ENCODE measurements at places on chromosomes 1 and 21.

GRCh38 chr1:115545791-115546733 is 95.7 kb upstream of the VANGL1 start:
- peak; percentile 94 for DNase-seq

DNA sequence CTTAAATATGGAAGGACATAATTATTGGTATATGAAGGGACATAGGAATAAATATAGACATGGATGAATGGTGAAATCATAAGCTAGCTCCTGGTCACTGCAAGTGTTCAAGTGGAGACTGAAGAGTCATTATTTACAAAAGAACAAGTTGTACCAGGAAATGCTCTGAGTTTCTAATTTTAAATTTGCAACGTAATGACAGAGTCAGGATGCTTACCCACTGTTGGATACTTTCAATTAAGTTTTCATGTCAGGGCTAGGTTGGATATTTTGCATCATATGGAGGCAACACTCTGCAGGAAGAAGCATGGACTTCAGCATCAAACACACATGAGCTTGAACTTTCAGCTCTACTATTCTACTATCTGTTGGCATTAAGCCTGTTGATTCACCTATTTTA is 499.6 kb upstream of the C1orf87 start:
- DNase-seq: no peak

DNA sequence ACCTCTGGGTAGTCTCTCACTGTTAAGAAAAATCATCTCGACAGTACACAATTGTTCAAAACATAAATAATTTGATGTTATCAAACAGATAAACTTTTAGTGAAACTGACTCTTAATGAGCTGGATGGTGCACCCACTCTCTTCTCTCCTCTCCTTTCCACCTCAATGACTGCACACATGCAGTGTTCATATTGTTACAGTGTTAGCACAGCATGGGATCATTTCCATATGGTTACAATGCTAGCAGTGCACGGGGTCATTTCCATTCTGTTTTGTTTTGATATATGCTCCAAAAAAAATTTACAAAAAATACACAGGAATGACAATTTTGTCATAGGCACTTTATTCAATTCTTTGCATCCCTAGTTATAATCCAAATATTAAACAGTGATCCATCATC is 26.4 kb upstream of the RNF187 start:
- no peak for DNase-seq

GRCh38 chr21:32413015-32413504 is 554 bp downstream of the EVA1C start:
- no peak for DNase-seq

GRCh38 chr1:21066356-21067012 is 110.2 kb downstream of the EIF4G3 start:
- DNase-seq: no peak

DNA sequence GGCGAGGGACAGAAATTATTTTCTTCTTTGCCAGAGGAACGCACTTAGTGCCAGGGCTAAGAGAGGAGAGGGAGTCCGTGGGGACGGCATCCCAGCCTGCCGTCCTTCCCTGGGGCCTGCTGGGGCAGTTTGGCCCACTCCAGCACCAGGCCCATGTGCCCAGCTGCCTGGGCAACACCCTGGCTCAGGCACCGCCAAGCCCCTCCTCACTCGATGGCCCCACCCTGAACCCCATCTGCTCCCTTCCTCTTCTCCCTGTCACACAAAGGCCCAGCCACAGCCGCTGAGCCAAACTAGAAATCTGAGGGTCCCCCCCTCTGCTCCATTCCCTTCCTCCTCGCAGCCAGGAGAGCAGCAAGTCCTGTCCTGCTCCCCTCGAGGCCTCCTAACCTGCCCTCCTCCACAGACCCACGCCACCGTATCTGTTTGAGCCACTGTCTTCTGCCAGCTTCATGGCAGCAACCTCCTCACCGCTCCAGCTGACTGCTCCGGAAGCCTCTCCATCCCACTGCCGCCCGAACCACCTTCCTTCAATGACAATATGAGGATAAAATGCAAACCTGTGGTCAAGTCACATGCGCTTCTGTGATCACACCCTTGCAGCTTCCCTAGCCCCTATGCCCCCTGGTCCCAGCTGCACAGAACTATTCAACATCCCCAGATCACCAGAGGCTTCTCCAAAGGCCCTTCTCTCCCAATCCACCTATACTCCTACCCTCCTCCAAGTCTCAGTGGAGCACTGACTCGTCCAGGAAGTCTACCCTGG is 8.4 kb upstream of the TNNI1 start:
- DNase-seq: no peak

- no peak for DNase-seq
Measured at GRCh38 chr21:40254540-40255465, 387.6 kb downstream of the PCP4 start.

GRCh38 chr1:159935719-159936272 is 9.6 kb downstream of the IGSF9 start:
- peak; percentile 21 for DNase-seq

DNA sequence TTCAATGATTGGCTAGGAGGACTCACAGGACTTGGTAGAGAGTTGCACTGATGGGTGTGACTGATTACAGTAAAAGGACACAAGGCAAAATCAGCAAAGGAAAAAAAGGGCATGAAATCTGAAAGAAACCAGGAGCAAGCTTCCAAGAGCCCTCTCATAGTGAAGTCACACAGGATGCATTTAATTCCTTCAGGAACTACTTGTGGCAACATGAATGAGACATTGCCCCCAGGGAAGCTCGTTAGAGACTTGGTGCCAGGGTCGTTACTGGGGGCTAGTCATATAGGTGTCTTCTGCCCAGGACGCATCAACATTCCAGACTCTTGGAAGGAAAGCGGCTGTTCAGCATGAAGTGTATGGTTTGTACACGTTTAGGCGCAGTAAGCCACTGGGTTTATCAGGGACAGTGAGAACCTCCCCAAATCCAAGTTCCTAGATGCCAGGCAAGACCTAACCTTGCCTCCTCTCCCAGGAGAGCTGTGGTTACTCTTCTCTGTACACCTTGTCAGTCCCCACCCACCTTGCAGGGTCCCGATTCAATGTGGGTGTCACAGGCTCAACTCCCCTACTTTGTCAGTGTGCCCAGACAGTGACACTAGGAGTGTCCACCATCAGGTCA is 26.0 kb upstream of the C2CD2 start:
- DNase-seq: no peak

DNA sequence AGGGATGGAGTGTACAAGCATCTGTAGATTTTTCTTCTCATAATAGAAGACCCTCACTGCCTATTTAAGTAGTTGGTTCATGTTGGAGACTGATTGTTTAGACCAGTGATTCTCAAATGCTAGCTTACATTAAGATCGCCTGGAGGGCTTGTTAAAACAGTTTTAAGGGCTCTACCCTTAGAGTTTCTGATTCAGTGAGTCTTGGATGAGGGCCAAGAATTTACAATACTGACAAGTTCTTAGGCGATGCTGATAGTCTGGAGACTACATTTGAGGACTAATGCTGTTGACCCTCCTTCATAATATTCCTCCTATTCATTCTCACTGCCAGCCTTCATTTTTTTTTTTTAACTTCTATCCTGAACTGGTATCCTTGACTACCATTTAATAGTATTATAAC is 15.2 kb upstream of the AGO3 start:
- no peak for DNase-seq

- peak; percentile 10 for DNase-seq
Measured at GRCh38 chr1:93394514-93394913, 48.8 kb downstream of the DR1 start.

- peak; percentile 71 for DNase-seq
Measured at GRCh38 chr1:21149430-21149854, 27.3 kb downstream of the EIF4G3 start.

DNA sequence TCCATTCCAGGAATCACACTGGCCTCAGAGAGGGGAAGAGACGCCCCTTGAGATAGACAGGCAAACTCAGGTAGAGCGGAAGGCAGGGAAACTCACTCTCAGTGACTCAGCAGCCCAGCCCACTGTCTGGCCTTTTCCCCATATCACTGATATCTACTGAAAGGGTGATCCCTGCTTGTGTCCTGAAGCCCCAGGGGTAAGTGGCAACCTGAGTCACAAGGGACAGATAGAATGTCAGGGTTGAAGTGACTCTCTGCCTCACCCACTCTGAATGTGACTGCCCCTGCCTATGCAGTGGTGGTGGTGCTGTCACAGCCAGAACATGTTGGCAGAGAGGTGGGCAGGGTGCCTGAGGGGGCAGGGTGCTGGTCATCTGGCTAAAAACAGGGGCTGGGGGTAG is 157.5 kb upstream of the FGGY start:
- DNase-seq: no peak

- DNase-seq: no peak
Measured at GRCh38 chr1:86062453-86062852, 94.1 kb downstream of the COL24A1 start.

- no peak for DNase-seq
Measured at GRCh38 chr1:3618531-3618880, 6.3 kb upstream of the TPRG1L start.

GRCh38 chr1:67988066-67988465 is 62.4 kb downstream of the DIRAS3 start:
- DNase-seq: no peak

GRCh38 chr21:42060166-42060565 is 11.0 kb upstream of the UMODL1 start:
- no peak for DNase-seq

- no peak for DNase-seq
Measured at GRCh38 chr1:245858722-245859492, 648.2 kb downstream of the SMYD3 start.

DNA sequence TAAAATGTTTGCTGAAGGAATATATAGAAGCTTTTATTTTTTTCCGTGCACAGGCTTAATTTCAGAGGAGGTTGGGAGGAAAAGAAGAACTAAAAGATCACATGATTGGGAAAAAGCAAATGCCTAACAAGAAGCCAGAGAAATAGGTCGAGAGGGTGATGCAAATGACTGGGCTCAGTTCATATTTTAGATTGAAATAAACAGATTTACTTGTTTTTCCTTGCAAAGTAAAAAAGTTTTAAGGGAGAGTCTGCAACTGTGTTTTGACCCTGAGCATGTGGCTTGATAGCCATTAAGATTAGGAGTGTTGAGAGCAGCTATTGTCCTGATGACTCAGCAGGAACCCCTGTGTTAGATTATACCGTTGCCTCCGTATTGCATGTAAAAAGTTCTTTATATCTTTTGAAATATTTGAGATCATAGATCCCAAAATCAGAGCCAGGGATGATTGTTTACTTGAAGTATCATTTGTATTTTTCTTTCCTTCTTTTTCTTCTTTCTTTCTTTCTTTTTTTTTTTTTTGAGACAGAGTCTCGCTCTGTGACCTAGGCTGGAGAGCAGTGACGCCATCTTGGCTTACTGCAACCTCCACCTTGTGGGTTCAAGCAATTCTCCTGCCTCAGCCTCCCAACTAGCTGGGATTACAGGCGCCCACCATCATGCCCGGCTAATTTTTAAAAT is 20.2 kb downstream of the CLIC4 start:
- peak; percentile 47 for DNase-seq

DNA sequence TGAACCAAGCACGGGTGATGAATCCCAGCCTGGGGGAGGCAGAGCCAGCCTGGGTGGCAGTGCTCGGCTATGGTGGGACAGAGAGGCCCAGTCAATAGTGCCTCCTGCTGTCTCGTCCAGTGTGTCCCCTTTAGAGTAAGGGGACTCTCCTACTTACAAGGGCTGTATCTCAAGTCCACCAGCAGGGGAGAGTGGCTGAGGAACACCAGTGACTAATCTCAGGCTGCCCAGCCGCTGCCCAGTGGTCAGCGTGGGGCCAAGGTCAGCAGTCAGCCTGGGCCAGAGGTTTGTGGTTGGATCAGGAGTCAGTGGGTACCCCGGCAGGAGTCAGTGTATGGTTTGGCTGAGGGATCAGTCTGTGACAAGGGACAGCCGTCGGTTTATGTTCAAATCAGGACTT is 109.2 kb upstream of the RUNX3 start:
- DNase-seq: no peak

DNA sequence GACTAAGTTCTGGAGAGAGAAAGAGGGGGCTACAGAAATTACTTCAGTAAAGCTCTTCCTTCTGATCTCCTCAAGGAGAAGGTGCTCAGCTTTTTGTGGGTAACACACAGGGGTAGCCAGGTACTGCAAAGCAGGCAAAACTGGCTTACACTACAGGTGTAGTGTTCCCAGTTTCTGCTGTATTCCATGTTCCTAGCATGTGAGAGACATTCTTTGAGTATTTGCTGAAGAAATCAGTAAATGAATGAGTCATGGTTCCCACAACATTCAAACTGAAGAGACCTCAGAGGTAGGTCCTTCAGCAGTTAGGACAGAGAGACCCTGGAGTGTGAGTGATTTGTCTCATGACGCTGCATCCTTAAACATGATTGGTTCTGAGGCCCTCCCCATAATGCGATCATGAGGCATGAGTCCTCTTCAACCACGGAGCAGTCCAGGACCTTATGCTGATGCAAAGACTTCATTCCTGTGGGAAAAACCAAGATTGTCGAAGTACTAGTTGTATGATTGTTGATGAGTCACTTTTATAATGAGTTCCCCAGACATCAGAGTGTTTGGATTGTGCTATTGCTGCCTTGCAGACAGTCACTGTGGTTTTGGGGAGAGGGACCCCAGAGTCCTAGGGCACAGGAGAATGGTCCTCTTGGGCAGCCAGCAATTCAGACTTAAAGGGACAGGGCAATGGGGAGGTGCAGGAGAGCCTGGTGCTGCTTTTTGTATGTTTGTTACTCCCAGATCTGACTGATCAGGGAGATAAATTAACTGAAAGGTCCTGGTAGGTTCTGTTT is 2.7 kb upstream of the OR10J4 start:
- DNase-seq: peak; percentile 42

GRCh38 chr1:56849750-56850149 is 4.8 kb upstream of the C8A start:
- DNase-seq: no peak

DNA sequence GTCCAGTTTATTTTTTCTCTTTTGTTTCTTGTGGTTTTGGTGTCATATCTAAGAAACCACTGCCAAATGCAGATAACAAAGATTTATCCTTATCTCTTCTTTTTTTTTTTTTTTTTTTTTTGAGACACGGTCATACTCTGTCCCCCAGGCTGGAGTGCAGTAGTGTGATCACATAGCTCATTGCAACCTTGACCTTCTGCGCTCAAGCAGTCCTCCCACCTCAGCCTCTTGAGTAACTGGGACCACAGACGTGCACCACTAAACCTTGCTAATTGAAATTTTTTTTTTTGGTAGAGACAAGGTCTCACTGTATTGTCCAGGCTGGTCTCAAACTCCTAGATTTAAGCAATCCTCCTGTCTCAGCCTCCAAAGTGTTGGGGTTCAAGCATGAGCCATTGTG is 8.9 kb downstream of the SLC66A1 start:
- DNase-seq: no peak

DNA sequence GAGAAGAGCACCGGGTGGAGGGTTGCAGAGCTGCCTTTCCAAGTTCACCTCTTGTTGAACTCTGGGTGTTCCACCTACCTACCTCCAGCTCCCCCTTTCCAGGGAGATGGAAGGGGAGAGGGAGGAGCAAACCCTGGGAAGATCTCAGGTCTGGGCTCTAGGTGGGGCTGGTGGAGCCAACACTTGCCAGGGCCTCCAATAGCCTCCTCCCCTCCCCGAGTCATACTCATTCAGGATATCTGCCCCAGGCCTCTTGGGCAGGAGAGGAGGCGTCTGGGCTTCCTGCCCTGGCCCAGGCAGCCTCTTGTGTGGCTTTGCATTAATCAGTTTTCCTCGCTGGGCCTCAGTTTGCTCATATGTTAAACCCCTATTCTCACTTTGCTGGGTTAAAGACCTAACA is 13.4 kb downstream of the RAP1GAP start:
- peak; percentile 11 for DNase-seq

Measured in AG08395 (cell line).